ENCODE measurements at places on chromosomes 7 and 10.

GRCh38 chr10:122363311-122363710, 11.2 kb upstream of the PLEKHA1 start:
- no peak for DNase-seq

GRCh38 chr7:115471891-115472290, 550.0 kb downstream of the MDFIC start:
- DNase-seq, result no peak

- DNase-seq, result no peak
Observed at GRCh38 chr10:17003151-17003550, 126.5 kb downstream of the CUBN start.

GRCh38 chr7:226281-226895, 34.0 kb downstream of the FAM20C start:
- DNase-seq, result no peak

DNA sequence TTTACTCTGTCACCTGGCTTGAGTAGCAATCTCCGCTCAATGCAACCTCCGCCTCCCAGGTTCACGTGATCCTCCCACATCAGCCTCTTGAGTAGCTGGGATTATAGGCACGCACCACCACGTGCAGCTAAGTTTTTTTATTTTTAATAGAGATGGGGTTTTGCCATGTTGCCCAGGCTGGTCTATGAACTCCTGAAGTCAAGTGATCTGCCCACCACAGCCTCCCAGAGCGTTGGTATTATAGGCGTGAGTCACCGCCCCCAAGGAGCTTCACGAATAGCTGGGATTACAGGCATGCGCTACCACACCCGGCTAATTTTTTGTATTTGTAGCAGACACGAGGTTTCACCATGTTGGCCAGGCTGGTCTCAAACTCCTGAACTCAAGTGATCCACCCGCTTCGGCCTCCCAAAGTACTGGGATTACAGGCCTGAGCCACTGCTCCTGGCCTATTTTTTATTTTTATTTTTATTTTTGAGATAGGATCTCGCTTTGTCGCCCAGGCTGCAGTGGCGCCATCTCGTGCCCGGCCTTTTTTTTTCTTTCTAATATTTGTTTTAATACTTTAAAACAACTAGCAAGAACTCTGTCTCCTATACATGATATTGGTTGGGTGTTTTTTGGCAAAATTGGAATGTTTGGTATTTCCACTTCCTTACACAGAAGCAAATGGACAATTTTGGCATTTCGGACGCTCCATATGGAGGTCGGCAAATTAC, 1.1 kb downstream of the EFCAB10 start:
- DNase-seq, result no peak

GRCh38 chr7:12637819-12638592, 49.4 kb upstream of the ARL4A start:
- peak; percentile 12 for DNase-seq

DNA sequence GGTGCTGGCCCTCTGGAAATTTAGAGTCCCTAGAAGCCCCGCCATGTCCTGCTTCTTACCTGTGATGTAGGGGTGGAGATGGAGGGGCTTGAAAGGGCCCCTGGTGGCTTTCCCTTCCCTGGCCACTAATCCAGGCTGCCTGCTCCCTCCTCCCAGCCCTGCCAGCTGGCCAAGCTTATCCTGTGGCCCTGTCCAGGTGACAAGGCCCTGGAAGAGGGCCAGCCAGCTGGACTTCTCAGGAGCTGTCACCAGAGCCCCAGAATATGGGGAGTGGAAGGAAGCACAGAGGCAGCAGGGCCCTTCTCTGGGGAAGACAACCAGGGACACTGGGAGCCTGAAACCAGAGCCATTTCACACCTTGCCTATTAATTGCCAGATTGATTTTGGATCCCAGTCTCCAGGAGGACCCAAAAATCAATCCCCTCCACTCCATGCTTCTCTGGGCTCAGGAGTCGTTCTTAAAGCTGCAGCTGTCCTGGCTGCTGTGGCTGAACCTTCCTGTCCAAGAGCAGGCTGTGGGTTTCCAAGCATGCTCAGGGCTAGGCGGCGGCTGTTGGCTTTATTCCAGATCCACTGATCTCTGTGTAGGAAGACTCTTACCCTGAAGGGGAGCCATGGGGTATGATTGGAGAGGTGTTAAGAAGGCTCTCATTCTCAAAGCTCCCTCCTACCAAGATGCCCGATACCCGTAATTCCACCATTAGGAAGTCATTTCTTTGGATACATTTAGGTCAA, 52.6 kb upstream of the PCBD1 start:
- DNase-seq, result no peak

GRCh38 chr7:80088705-80089104, 45.9 kb upstream of the GNAI1 start:
- DNase-seq, result no peak

DNA sequence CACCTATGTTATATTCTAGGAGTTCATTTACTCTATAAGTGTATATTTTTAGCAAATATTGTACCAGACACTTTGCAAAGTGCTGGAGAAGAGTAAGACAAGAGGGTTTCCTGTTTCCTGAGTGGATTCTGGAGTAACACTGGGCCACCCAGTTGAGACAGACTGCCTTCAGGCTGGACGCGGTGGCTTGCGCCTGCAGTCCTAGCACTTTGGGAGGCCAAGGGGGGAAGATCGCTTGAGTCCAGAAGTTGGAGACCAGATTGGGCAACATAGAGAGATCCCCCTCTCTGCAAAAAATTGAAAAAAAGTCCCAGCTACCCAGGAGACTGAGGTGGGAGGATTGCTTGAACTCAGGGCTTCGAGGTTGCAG, 772 bp upstream of the ZSCAN25 start:
- DNase-seq, result no peak

- no peak for DNase-seq
Observed at GRCh38 chr10:5282137-5282536, 82.6 kb upstream of the UCN3 start.

DNA sequence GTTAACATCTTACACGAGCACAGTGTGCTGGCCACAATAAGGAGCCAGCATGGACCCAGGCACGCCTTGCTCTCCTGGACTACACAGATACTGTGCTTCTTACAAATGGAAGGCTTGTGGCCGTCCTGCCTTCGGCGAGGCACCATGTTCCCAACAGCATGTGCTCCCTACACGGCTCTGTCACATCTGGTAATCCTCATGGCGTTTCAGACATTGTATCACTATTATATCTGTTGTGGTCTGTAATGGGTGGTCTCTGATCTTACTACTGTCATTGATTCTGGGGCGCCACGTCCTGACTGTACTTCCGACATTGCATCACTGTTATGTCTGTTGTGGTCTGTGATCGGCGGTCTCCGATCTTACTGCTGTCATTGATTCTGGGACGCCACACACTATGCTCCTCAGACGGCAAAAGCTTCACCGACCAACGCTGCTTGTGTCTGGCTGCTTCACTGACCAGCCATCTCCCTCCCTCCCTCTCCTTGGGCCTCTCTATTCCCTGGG, 195.4 kb downstream of the MAD1L1 start:
- DNase-seq, result no peak

DNA sequence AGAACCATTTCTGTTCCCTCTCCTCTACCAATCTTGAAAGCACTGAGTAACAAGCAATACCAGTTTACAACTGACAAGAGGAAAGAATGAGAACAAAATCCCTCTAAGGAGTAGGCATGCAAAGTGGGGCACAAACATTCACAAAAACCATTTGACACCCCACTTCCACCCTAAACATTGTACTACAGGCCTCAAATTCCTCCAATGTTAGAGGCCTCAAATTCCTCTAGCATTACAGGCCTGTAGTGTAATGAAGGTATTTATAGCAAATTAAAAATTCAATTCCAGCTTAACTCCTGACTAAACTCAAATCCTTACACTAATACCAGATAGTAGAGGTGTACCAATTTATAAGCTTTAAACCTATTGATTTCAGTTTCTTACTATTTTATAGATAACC, 85.4 kb downstream of the SIRT1 start:
- no peak for DNase-seq

DNA sequence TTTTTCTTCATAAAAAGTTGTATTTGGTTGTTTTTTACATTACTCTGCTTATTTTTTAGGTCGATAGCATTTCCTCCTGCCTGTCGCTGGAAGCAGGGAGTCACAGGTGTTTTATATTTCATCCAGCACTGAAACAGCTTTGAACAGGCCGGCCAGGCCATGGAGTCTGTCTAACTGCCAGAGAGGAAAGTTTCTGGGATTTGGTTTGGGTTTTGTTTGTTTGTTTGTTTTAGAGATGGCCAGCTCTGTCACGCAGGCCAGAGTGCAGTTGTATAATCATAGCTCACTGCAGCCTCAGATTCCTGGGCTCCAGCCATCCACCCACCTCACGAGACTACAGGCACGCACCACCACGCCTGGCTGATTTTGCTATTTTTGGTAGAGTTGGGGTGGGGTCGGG, 23.4 kb downstream of the PROSER2 start:
- DNase-seq, result no peak

Data from Ammon's horn (tissue), 1 donor.